ENCODE measurements at places on chromosomes 7 and 10. TPM values are rescaled to one million over a fixed set of nuclear protein-coding genes. Genes with fewer than 3 reads are reported as not detected.

DNA sequence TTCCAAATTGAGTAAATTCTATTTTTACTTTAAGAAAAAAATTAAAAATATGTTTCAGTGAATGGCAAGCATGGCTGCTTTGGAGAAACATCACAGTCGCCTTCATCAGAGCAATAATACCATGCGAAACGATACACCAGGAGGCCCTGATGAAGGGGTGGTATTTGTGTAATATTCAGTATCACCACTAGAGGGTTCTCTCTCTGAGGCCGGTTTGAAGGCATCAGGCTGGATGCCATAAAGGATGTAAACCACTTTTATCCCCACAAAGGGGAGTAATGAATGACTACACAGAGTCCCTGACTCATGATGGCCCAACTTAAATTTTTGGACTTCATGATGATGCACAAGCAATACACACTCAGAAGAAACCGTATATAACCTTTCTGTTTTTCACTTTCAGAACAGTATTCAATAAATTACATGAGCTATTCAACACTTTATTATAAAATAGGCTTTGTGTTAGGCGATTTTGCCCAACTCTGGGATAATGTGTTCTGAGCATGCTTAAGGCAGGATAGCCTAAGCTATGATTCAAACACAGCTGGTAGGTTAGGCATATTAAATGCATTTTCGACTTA, 95.5 kb downstream of the PPP1R17 start:
- peak; percentile 18 for DNase-seq

DNA sequence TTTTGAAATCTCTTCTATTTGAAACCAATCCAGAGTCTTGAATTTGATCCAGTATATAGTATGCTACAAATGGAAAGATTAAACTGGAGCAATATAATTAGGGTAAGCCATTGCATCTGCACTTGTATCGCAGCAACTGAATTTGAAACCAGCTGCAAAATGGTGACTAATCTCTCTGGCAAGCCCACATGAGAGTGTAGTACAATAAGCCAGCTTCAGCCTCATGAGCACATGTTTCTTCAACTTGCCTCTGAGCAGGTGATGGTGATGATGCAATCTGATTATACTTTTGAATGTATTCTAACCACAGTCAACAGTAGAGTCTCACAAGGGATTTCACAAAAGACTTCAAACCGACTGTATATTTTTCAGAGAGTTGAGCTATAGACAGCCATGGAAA, 829 bp upstream of the RPA3 start:
- DNase-seq: peak; percentile 55

DNA sequence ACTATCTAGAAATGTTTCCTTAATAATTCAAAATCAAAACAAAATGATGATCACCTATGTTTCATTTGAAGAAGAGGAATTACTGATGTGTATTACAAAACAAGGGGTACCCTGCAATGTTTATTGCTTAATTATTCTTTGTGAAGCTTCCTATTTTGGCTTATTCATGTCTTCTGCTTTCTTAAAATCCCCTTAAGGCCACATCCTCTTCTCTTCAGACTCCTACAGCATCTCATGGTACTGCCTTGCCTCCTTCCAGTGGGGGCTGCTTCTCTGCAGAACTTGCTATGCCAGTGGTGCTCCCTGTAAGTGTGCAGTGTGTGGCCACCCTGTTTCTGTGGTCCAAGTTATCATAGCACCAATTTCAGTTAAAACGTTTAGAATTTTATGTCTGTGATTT, 35.0 kb downstream of the CCDC146 start:
- no peak for DNase-seq

DNA sequence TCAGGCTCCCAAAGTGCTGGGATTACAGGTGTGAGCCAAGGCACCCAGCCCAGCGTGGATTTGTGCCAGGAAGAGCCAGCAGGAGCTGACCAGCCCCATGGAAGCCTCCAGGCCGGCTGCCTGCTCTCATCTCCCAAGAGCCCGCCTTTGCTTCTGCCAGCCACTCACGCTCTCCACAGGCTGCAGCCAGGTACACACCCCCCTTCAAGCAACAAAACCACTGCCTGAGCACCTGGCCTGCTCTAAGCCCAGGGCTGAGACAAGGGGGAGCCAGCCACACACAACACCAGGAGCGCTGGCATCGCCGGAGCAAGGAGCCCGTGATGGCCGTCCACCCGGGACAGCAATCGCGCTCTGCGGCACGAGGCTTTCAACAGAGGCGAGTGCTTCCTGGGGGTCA, 34.5 kb downstream of the MAD1L1 start:
- DNase-seq: no peak

- no peak for DNase-seq
Measured at GRCh38 chr10:95423164-95424005, 132.6 kb upstream of the PDLIM1 start.

GRCh38 chr7:32515890-32516550, 20.7 kb downstream of the AVL9 start:
- DNase-seq: no peak

- no peak for DNase-seq
Measured at GRCh38 chr10:121433965-121434364, 164.3 kb downstream of the FGFR2 start.

- no peak for DNase-seq
Measured at GRCh38 chr10:70277396-70278030, 6.3 kb downstream of the NPFFR1 start.

- DNase-seq: no peak
Measured at GRCh38 chr10:127618797-127619196, 69.7 kb downstream of the NPS start.

DNA sequence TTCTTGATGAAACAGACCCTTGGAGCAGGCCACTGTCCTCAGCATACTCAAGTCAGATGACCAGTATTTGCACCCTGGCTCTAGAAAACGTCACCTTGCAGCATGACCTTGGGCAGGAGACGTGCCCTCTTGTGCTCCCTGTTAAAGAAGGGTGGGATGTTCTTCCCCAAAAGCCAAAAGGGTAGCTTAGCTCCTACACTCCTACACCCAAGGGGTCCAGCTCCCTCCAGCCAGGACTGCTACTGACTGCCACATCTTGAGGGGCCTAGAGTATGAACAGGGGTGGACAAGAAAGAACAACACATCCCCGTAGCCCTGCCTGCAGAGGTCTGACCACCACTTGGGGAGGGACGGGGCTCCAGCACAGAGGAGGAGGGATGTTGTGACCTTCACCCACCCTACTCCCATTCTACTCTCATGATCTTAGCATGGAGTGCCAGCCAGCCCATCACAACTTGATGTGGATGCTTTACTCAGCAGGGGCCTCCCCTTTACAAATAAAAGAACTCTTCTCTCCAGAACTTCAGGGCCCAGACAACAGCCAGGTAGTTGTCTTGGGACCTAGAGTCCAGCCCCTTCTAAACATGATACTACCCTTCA, 165.3 kb upstream of the ZMIZ1 start:
- DNase-seq: no peak

GRCh38 chr7:50751146-50751545, 31.6 kb downstream of the GRB10 start:
- DNase-seq: no peak

GRCh38 chr10:89302625-89303024, 779 bp downstream of the IFIT2 start:
- DNase-seq: no peak

DNA sequence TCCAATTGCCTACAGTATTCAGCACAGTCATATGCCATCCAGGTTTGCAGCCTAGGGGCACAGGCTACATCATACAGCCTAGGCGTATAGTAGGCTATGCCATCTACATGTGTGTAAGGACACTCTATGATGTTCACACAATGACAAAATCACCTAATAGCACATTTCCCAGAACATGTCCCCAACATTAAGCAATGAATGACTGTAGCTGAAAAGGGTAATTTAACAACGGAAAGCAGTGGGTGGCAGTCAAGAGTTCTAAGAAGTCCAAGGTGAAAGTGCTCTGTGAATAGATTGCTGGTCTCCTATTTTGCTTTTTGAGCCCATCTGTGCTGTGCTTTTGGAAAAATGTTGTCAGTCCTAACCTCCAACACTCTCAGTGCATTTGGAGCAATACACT, 162.6 kb downstream of the KLF6 start:
- DNase-seq: no peak

DNA sequence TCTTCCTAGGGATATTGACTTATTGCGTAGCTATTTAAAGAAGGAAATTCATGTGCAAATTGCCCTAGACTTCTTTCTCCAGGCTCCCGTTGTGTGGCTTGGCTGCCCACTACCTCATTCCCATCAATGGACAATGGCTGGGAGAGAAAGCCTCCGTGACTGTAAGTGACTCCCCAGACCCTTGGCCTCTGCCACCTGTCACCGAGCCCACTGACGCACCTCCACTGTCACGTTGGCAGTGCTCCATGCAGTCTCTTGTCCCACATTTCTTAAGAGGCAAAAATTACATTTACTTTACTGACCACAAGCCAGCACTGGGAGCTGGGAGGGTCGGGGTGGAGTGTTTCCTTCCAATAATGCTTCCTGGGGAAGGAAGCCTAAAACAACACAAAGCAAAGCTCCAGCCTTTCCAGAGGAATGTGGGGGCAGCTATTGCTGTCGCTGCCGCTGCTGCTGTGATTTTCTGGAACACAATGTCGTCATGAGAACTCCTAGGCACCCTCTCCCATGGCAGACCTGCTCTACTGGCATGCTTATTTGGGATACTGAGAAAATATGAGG, 89.7 kb upstream of the STEAP1B start:
- DNase-seq: no peak

GRCh38 chr7:77843194-77843593, 44.6 kb downstream of the PHTF2 start:
- DNase-seq: no peak

- no peak for DNase-seq
Measured at GRCh38 chr7:118436663-118437062, 212.2 kb downstream of the ANKRD7 start.

DNA sequence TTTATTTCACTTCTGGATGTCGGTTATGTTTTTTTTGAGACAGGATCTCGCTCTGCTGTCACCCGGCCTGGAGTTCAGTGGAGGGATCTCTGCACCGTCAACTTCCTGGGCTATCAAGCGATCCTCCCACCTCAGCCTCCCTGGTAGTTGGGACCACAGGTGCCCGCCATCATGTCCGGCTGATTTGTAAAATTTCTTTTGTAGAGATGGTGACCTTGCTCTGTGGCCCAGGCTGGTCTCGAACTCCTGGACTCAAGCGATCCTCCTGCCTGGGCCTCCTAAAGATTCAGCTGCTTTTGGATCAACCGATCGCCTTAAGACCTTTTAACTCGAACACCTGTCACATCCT, 606 bp upstream of the RABGEF1 start:
- no peak for DNase-seq

- no peak for DNase-seq
Measured at GRCh38 chr7:128835790-128836641, 5.8 kb downstream of the FLNC start.

DNA sequence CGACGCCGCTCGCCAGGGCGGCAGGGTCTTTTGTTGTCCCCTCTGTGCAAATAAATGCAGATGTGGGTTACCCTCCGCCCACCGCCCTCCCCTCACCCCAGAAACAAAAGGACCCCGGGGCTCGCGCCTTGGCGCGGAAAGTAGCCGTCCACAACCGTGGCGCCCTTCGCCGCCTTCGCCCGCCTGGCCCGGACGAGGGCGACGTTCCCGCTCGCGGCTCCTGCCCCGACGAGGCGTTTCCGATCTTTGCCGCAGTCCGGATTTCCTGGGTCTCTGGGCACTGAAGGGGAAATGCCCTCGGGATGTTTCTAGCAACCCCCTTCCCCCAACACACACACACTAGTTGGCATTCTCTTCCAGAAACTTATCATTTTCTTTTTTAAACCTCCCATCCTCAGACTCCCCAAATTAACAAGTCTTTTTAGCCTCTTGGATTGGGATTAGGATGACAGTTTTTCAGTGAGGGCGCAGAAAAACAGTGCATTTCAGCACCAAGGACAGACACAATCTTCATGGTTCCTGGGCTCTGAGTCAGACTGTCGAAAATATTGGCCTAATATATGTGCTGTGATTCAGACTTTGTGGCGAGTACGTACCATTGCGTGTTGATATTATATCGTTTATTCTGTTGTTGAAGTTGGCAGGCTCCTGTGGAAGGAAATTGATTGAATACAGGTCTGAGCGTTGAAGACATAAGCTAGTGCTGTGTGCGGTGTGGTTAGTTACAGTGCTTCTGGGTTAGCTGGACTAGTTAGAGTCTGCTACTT, 771 bp downstream of the PHYHIPL start:
- DNase-seq: peak; percentile 63

GRCh38 chr7:234051-234707, 41.8 kb downstream of the FAM20C start:
- no peak for DNase-seq

DNA sequence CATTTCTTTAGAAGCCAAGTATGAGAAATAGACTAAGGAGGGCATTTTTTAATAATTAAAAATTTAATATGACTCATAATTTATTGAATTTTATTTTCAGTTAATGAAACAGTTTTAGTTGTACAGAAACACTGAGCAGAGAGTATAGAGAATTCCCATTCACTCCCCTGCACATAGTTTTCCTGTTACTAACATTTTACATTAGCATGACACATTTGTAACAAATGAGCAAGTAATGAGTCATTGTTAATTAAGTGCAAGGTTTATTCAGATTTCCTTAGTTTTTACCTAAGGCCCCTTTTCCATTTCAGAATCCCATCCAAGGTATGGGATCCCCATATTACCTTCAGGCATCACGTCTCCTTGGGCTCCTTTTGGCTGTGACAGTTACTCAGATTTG, 271.5 kb upstream of the FZD8 start:
- peak; percentile 71 for DNase-seq

VIPR2 gene
- not detected for total RNA-seq

TUBB8 gene
- not detected for total RNA-seq

PRLHR gene
- not detected for total RNA-seq

TRIM24 gene
- total RNA-seq: 9.0 TPM

PON3 gene
- not detected for total RNA-seq

ADAM22 gene
- total RNA-seq: not detected

WNT8B gene
- total RNA-seq: not detected

SPDYE6 gene
- total RNA-seq: not detected

SNX10 gene
- not detected for total RNA-seq

ENO4 gene
- total RNA-seq: 0.24 TPM

SSC4D gene
- total RNA-seq: 0.89 TPM

SLC13A1 gene
- not detected for total RNA-seq

SYCE1 gene
- total RNA-seq: not detected

TYSND1 gene
- 5.0 TPM for total RNA-seq

CFAP70 gene
- 0.39 TPM for total RNA-seq

SLC18A3 gene
- total RNA-seq: not detected

GTF2IRD2 gene
- total RNA-seq: 6.3 TPM

CEP55 gene
- total RNA-seq: 41.5 TPM

PRR15 gene
- not detected for total RNA-seq

PRPS1L1 gene
- not detected for total RNA-seq

OR2A7 gene
- not detected for total RNA-seq

CTAGE4 gene
- total RNA-seq: not detected
